ENCODE measurements at places on chromosomes 6 and 20. TPM values are rescaled to one million over a fixed set of nuclear protein-coding genes. Genes with fewer than 3 reads are reported as not detected.

EBF4 gene
- total RNA-seq: 7.5 TPM

SPATS1 gene
- not detected for total RNA-seq

SRMS gene
- not detected for total RNA-seq

RIPOR3 gene
- total RNA-seq: 0.18 TPM

CALHM6 gene
- total RNA-seq: not detected

NXT1 gene
- 34.1 TPM for total RNA-seq

RAD21L1 gene
- not detected for total RNA-seq

RGS17 gene
- total RNA-seq: not detected

SLC26A8 gene
- 1.4 TPM for total RNA-seq

INSM1 gene
- total RNA-seq: not detected

LTB gene
- not detected for total RNA-seq

HLA-DMB gene
- not detected for total RNA-seq

HTR1E gene
- total RNA-seq: not detected

- DNase-seq: no peak
Measured at GRCh38 chr6:79335133-79335674, 100.7 kb upstream of the HMGN3 start.

GRCh38 chr6:2891768-2892170 is 11.3 kb downstream of the SERPINB9 start:
- DNase-seq: peak; percentile 93

DNA sequence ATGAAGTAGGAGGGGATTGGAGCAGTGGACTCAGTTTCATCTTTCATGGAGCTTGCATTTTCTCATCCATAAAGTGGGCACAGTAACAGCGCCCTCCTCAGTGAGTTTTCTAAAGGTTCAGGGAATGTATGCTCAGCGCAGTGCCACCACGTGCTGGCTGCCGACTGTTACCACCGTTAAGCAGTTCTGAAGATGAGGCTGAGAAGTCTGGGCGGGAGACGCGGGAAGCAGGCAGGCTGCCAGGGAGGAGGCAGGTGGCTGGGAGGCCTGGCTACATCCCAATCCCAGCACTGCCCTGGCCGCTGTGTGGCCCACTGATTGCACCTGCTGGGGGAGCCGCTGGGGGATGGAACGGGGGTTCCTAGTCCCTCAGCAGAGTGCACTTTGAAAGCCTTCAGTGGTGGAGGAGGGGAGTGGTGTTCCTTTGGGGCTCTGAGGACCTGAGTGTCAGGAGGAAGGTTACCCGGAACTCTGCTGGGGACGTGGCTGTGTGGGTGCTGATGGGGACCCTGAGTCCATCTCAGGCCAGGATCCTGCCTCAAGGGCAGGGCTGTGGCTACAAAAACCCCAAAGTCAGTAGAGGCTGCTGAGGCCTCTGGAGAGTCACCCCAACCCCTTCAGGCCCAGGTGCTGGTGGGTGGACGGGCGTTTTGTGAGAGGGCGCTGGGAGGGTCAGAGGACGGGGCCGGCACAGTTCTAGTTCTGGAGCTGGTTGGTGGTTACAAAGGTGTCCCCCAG is 28.0 kb upstream of the PHACTR3 start:
- no peak for DNase-seq

- DNase-seq: no peak
Measured at GRCh38 chr20:52943185-52943841, 28.8 kb upstream of the TSHZ2 start.

DNA sequence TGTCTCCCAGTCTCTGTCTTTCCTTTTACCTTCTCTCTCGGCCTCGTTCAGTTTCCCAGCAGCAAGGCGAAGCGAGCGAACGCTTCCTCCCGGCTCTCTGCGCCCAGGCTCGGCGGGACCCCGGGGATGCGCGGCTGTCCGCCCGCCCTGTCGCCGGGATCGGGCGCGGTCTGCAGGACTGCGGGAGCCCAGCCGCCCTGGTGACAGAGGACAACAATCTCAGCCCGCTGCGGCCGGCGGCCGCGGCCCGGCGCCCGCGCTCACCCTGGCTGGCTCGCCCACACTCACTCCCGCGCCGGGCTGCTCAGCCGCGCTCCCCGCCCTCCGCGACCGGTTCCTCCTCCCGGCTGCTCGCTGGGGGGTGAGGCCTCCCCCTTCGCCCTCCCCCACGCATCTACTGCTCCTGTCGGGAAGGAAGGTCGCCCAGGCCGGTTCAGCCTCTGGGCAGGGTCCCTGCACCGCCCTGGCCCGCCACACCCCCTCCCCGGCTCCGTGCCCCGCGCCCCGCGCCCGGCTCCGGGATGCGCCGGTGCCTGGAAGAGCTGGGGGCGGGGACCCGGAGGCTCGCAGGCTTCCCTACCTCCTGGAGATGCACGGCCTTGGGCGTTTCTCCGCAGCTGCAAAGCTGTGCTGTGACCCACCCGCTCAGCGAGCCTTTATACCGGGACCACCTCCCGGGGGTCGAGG is 410 bp downstream of the SYNE1 start:
- no peak for DNase-seq

GRCh38 chr6:168533414-168533813 is 92.4 kb downstream of the SMOC2 start:
- no peak for DNase-seq

- DNase-seq: no peak
Measured at GRCh38 chr6:165744555-165745228, 81.7 kb upstream of the PDE10A start.

DNA sequence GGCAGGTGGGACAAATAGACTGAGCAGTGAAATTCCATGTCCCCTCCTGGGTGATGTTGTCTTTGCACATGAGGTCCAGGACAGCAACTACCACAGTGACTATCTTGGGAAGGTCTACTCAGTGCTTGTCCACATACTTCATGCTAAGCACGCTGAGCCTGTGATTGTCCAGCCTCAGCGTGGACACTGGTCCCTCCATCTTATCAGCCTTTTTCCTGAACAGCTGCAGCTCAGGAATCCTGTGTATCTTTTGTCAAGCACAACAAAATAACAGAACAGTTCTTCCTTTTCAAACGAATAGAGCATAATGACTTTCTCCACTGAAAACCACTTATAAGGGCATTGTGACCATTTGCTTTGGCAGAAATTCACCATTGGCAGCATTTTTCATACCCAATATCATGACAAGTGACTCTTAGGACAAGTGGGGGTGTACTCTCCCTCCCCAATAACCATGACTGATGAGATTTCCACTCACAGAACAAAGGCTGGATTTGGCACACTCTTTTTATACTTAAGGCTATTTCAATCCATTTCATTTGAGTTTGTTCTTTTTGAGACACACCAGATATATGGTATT is 90.3 kb downstream of the FYN start:
- no peak for DNase-seq

GRCh38 chr20:22213271-22213670 is 371.1 kb downstream of the FOXA2 start:
- no peak for DNase-seq

GRCh38 chr20:25139029-25139705 is 56.3 kb upstream of the ENTPD6 start:
- peak; percentile 66 for DNase-seq

DNA sequence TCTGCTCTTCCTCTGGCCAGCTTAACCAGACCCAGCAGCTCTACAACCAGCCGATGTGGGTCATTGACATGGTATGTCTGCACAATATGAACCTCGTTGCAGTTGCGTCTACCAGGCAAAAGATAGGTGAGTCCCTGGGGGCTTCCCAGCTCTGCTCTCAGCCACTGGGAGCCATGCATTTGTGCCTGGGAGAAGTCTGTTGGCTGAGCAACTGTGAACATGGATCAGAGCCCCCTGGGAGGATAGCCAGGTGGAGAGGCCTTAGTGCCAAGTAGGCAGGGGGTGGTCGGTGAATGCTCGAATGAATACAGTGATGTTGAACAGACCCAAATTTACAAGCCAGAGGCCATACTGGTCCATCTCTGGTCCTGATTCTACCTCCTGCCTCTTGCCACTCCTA is 30.6 kb downstream of the EFCAB8 start:
- no peak for DNase-seq

- no peak for DNase-seq
Measured at GRCh38 chr6:90333928-90334327, 37.3 kb upstream of the BACH2 start.

GRCh38 chr6:42915732-42916131 is at the start of gene PTCRA:
PTCRA (plus strand) TSS chr6:42916053; CDS start chr6:42916070, 17 bp downstream.
- DNase-seq: no peak

- DNase-seq: no peak
Measured at GRCh38 chr6:15391500-15391899, 145.6 kb downstream of the JARID2 start.

- DNase-seq: peak; percentile 46
Measured at GRCh38 chr20:63160641-63161175, 55.2 kb downstream of the YTHDF1 start.

DNA sequence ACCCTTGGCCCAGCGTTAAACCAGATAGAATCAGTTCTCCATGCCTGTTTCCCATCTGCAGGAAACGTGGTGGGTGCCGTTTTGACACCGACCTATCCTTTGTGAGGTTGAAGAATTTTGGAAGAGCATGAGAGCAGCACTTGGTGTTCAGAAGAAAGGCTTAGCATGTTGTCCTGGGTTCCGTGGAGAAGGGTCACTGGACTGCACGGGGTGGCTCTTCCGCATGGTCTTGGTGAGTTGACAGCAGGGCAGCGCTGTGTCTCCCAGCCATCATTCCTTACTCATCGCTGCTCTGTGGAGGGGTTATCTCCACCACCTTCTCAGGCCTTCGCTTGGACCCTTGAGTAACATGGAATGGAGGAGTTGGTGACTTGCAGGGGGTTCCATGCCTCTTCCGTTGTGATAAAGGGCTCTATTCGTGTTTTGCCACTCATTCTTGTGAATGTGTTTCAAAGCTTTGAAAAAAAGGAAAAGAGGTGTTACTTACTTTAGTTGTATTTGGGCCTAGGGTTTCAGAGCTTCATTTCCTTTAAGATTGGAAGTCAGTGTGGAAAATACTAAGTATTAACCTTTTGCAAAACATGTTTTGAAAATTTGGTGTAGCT is 8.2 kb downstream of the HIVEP1 start:
- no peak for DNase-seq

GRCh38 chr6:150189122-150189521 is 46.3 kb downstream of the PPP1R14C start:
- DNase-seq: no peak

- DNase-seq: no peak
Measured at GRCh38 chr20:8209061-8209460, 77.0 kb downstream of the PLCB1 start.

DNA sequence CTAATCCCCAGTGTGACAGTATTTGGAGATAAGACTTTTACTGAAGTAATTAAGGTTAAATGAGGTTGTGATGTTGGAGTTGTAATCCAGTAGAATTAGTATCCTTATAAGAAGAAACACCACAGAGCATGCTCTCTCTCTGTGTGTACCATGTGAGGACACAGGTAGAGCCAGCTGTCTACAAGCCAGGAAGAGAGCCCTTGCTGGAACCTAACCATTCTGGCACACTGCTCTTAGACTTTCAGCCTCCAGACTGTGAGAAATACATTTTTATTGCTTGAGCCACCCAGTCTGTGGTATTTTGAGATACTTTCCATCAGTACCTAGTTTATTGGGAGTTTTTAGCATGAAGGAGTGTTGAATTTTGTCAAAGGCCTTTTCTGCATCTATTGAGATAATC is 110.2 kb downstream of the PHF3 start:
- DNase-seq: no peak

- no peak for DNase-seq
Measured at GRCh38 chr20:43844778-43845614, 69.7 kb upstream of the TOX2 start.

GRCh38 chr6:162099685-162100084 is 627.9 kb downstream of the PRKN start:
- DNase-seq: no peak

DNA sequence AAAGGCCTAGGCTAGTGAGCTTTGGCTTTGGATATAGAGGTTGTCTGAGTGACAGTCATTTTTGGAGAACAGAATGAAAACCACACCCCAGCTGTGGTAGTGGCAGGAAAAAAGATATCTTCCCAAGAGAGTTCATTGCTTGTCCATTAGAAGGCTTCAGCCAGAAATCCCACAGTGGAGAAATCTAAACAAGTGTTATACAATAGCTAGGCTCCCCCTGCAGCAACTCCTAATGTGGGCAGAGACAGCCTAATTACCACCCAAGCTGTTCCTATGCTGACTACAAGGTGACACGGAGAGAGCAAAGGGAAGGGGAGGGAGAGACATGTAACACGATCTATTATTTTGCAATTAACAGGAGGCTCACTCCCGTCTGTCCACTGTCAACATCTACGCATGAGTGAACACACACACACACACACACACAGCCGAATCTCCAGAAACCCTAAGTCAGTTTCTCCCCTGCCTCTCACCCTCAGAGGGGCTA is 147.5 kb upstream of the TCF21 start:
- no peak for DNase-seq

DNA sequence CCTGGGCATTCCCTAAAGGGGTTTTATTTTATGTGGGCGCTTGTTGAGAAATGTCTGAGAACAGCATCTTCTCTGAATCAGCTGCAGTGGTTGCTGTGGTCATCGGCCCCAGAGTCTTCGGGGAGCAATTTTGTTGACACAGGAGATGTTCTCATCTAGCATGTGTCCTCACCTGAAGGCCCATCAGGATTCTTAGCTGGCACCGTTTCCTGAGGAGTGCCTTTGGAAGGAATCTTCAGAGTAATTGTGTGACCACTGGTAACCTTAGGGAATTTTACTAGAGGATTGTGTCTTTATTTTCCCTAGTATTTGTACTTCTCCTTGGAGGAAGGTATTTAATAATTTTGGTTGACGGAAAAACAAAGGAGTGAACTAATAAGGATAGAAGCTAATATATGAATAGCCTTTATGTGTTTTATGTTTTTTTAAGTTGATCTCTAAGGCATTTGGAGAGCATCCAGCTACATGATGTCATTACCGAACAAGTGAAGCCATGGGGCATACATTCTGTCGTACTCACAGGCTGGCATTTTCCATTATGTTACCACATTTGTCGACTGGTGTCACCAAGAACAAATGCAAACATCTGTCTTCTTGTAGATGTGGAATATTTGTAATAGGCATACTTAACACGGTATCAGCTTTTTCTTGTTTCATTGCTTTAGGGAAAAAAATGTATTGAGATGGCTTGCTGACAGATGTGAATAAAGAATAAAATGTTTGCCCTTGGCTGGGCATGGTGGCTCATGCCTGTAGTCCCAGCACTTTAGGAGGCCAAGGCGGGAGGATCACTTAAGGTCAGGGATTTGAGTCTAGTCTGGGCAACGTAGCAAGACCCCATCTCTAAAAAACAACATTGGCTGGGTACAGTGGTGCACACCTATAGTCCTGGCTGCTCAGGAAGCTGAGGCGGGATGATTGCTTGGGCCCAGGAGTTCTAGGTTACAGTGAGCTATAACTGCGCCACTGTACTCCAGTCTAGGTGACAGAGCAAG is 41.9 kb downstream of the TULP4 start:
- no peak for DNase-seq

- no peak for DNase-seq
Measured at GRCh38 chr20:63042448-63043071, 35.8 kb upstream of the BHLHE23 start.

All from Caco-2 (cell line).